Upper lobe of left lung (tissue), 6 donors: ENCODE measurements at places on chromosomes 7 and 10. TPM values are rescaled to one million over a fixed set of nuclear protein-coding genes. Genes with fewer than 3 reads are reported as not detected.

Gene CRYGN
- not detected for total RNA-seq

Gene PLEKHS1
- total RNA-seq = 3.9 TPM

Gene LRRC61
- 17.5 TPM for total RNA-seq

Gene AKR1C8
- not detected for total RNA-seq

Gene DLX5
- not detected for total RNA-seq

Gene WNT8B
- total RNA-seq = not detected

Gene NUTM2A
- total RNA-seq = 4.8 TPM
